ENCODE measurements at places on chromosomes 5 and 9.

- DNase-seq, result no peak
Observed at GRCh38 chr5:15609076-15609725, 109.2 kb downstream of the FBXL7 start.

DNA sequence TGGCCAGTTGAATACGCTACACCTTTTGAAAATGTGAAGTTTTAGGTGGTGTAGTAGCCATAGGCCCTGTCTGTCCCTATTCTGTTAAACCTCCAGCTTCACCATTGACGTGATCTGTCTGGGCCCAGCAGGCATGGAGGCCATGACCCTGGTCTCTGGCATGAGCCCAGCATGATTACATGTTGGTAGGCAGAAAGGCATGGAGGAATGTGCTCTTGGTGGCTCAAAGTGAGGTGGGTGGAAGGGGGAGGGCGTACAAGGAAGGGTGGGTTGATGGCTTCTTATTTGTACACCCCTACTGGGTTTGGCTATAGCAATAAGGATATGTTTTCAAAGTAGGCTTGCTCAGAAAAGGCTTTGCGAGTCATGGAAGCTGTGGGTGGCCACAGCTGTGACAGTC is 23.7 kb downstream of the RALGPS1 start:
- DNase-seq, result no peak

GRCh38 chr5:1916041-1917001 is 33.6 kb upstream of the IRX4 start:
- DNase-seq, result no peak

GRCh38 chr9:120608421-120608820 is 28.5 kb upstream of the CDK5RAP2 start:
- no peak for DNase-seq

DNA sequence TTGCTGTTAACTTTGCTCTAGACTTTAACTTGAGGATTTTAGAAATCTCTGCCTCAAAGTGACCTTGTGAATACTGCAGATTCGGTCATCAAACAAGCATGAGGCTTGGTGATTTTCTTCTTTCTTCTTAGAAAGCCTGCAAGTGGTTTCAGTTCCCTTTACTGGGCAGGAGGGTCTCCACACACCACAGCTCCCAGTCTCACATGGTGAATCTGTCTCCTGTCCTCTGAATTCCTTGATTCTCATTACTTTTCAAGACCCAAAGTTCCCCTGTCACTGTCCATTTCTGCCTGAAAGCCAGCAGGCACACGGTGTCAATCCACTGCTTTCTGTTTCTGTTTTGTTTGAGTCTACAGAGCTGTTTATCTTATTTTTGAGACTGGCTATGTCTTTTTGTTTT is 14.1 kb downstream of the HSPB3 start:
- no peak for DNase-seq

- no peak for DNase-seq
Observed at GRCh38 chr9:69980041-69980440, 63.6 kb upstream of the MAMDC2 start.

DNA sequence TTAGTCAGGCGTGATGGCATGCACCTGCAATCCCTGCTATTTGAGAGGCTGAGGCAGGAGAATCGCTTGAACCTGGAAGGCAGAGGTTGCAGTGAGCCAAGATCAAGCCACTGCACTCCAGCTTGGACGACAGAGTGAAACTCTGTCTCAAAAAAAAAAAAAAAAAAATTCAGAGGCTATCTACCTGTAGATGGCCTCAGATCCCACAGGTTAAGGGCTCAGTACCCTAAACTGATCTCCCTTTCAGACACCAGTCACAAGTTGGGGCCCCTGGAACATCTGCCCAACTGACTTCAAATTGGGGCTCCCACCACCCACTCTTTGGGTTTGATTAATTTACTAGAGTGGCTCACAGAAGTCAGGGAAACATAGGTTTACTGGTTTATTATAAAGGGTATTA is 65.4 kb upstream of the ERCC6L2 start:
- DNase-seq, result no peak

DNA sequence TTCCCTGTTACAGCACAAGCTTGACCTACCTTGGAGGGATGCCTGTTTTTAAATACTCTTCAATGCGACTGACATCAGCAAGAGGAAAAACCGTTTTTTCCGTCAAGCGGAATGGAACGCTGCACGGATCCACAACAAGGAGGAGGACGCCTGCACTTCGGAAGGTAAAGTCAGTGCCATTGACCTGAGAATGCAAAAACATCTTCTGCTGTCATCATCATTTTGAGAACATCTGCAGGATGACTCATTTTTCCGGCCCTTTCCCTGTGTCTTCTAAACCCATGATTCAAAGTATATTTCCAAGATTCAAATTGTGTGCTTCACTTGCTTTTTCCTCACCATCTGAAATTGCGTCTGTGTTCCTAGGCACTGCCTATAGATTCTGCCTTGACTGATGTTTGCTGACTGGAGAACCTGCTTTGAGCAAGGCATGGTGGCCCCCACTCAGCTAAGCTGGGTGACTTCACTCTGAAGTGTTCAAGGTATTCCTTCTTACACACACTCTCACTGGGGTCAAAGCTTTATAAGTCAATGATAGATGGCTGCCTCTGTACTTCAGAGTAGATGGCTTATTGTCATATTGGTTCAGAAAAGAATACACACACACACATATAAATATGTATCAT is 78.1 kb downstream of the CEMIP2 start:
- DNase-seq, result no peak

GRCh38 chr9:19372567-19372966 is 7.5 kb downstream of the RPS6 start:
- no peak for DNase-seq

DNA sequence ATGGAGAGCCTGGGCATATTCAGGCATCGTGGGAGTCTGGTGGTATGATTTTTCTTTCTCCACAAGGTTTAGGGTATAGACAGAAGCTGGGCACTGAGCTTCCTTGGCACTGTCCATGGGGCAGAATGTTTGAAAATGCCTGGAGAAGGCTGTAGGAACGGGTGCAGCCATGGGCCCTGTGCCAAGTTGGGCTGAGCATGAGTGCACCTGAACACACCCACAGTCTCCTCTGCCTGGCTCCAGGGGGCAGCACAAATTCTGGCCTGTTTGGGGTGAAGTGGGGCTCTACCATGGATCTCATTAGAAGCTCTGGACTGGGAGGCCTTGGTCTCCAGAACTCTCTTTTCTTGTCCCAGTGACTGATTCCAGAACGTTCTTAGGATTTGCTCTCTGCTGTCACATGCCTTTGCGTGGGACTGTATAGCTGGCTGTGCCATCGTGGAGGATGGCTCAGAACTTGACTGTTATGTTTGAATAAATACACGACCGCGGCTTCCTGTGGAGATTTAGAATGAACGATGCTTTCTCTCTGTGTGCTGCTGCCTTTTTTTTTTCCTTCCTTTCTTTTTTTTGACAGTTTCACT is 229.8 kb downstream of the FANCC start:
- DNase-seq, result no peak

DNA sequence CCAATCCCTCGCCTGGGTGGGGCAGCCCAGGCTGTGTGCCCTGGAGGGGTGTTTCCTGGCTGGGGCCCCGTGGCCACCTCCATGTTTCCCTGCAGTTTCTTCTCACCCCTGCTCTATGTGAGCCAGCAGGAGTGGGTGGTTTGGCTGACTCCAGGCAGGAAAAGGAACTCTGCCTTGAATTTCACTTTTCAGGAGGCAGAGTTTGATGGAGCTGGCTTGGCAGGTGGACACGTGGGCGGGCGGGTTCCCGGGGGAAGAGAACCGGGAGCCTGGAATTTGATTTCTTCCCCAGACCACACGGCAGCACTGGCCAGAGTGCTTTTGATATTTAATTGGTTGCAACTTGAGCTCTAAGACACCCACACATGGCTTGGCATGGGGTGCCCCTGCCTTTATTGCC is 119.8 kb upstream of the PANK3 start:
- DNase-seq, result no peak

DNA sequence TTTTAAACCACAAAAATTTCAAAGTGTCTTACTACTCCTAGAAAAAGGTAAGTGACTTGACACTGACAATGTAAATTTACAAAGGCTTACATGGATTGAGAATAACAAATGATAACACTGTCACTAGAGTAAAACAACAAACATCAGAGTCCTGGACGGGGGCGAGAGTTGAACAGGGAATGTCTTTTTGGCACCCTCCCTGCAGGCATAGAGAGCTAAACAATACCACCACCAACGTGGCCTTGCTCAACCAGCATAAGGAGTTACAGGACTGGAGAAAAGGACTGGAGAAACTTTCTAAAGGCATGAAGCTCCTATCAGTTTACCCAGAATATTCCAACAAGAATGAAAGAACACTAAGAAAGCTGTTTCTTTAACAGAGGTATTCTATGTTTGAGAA is 55.3 kb downstream of the PTBP3 start:
- DNase-seq, result no peak

Data from stimulated activated CD4-positive, alpha-beta T cell treated with anti-CD3 and anti-CD28 coated beads, Interleukin-1b, Interleukin-23, amount 100 ng/mL, for 24 hours (primary cell).